ENCODE measurements at places on chromosomes 12 and 14.

DNA sequence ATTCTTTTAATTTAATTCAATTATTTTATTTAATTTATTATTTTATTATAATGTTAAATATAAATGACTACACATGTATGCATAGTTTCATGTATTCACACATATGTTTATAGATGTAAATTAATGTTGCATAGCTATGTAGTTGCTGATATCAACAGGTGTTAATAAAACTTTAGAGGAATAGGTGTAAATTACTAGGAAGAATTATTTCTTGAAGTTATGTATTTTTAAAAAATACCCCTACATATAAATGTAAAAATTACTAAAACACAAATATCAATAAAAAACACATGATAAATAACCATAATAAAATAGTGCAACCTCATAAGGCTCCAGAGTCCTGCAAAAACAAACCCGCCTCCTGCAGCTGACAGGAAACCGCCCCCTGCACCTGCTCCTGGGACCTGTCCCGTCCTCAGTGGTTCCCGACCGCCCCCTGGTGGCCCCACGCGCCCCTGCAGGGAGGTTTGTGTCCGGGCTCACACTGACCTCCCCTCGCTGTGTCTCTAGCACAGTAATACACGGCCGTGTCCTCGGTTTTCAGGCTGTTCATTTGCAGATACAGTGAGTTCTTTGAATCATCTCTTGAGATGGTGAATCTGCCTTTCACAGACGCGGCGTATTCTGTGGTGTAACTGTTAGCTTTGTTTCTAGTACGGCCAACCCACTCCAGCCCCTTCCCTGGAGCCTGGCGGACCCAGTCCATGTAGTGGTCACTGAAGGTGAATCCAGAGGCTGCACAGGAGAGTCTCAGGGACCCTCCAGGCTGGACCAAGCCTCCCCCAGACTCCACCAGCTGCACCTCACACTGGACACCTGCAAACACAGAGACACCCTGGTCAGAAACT lies 1264.0 kb downstream of the TMEM121 start:
- peak; percentile 53 for DNase-seq

DNA sequence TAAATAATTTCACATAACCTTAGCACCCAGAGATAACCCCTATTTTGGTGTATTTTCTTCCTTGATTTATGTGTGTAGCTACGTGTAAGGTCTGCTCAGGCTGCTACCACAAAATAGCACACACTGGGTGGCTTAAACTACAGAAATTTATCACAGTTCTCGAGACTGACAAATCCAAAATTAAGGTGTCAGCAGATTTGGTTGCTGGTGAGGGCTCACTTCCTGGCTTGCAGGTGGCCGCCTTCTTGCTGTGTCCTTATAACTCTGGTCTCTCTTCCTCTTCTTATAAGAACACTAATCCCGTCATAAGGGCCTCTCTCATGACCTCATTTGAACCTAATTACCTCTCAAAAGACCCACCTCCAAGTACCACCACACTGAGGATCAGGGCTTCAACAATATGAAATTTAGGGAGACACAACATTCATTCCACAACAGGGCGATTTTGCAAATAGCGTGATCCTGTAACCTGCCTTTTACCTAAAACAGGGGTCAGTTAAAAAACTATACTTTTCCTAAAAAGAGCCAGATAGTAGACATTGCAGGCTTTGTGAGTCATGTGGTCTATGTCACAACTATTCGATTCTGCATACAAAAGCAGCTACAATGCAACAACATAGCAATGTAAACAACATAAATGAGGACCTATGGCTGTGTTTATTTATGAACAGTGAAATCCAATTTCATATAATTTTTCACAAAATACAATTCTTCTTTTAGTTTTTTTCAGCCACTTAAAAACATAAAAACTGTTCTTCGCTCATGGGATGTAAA lies 371.7 kb downstream of the DPF3 start:
- DNase-seq, result no peak

GRCh38 chr12:20211541-20211940 lies 156.8 kb upstream of the PDE3A start:
- no peak for DNase-seq

GRCh38 chr12:88362439-88362838 lies 217.8 kb downstream of the KITLG start:
- no peak for DNase-seq

DNA sequence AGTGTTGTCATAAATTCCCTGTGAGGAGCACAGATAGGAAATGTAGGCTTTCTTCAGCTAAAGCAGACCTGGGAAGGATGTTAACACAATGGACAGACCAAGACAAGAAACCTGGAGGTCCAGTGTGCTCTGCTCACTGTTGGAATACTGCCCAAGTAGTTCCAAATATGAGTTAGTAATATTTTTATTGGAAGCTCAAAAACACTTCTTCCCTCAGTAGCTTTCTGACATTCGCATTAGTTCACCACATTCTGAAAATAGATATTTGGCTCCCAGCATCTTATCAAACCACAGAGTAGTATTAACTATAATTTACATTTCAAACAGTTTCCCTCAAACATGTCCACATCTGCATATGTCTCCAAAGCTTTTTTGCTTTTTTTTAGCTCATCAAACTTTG lies 74.8 kb upstream of the PYGL start:
- no peak for DNase-seq

DNA sequence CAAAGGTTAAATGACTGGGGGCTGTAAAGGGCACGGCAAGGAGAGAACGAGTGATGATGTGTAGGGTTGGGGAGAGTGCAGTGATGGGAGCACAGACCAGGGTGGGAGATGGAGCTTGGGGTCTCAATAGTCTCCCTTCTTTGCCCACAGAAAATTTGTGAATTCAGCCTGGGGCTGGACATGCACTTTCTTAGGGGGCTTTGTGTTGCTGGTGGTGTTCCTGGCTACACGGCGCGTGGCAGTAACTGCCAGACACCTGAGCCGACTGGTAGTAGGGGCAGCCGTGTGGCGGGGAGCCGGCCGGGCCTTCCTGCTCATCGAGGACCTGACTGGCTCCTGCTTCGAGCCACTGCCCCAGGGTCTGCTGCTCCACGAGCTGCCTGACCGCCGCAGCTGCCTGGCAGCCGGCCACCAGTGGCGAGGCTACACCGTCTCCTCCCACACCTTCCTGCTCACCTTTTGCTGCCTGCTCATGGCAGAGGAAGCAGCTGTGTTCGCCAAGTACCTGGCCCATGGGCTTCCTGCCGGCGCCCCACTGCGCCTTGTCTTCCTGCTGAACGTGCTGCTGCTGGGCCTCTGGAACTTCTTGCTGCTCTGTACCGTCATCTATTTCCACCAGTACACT lies 1.7 kb downstream of the FITM1 start:
- DNase-seq, result no peak

DNA sequence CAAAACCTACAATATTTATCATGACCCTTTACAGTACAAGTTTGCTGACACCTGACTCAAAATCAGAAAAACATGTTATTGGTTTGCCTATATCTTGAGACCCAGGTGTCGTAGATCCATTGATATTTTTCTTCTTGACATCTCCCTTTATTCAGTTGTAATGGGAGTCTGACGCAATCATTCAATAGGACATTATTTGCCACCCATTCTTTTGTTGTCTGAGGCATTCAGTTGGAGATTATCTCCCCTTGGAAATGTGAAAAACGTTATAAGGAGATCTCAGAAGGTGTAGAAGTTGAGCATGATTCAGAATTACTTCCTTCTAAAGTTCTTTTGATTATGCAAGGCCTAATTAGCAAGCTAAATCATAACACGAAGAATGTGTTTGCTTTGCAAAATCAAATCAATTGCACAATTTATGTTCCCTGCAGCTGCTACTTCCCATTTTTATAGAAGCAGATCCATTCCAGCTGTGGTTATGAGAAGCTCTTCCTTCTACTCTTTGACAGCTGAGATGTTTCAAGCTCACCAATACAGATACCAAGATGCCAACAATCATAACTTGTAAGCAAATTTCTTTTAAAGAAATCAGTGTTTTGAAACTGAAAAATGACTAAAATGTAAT lies 228.2 kb upstream of the SYT1 start:
- DNase-seq, result no peak
